ENCODE measurements at places on chromosomes 6 and 20.

- no peak for DNase-seq
Measured at GRCh38 chr6:35962779-35963560, 42.1 kb upstream of the SRPK1 start.

DNA sequence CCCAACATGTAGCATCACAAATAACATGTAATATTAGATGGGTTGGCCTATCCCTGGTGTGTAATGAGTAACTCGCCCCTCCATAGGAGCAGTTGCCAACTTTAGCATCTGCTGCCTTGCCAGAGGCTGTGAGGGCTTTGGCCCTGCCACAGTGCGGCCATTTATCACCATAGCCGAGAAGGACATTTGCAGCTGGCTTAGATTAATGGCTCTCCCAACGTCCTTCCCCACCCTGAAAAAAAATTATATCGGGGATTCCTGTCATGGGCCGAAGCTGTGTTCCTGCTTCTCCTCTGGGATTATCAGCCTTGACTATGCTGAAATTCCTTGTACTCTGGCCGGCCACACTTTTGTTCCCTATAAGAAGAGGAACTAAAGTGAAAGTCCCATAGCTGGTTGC, 7.6 kb upstream of the ADIG start:
- DNase-seq = no peak

DNA sequence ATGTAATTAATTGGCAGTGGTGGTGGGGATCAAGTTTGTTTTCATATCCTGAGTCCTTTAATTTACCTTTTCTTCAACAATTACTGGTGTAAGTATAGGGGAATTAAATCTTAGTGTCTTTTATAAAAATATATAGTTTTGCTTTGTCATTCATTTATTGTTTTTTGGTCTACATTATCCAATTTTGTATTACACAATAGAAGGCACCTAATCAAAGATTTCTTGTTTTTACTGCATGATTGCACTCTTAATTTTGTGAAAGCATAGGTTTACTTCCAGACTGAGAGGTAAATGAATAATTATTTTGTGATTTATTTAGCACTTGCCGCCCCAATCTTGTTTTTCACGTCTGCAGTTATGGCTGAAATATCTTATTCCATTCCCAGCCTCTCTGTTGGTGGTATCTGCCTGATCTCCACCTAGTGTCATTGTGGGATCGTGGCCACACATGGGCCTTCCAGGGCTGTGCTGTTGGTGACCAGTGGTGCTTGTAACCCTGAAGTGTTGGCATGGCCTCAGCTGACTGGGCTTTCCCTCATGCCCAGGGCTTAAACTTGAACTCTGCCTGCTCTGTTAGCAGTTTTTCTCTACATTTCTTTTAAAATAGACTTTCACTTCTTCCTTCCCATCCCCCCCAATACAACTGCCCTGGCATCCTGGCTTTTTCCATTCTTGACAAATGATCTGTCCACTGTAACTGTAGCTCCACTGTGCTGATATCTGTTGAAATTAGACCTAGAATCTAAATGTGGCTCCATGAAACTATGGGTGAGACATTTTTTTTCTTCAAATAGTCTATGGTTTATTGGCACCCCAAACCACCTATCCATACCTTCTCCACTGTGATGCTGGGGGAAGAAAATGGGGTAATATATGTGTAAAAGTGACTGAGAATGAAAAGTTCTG, 24.8 kb downstream of the E2F3 start:
- no peak for DNase-seq

- DNase-seq = no peak
Measured at GRCh38 chr6:1027109-1027794, 284.6 kb upstream of the FOXQ1 start.

Data from liver (tissue), 10 donors.